ENCODE measurements at places on chromosomes 16 and 17.

GRCh38 chr17:82103553-82104451 is 5.8 kb upstream of the FASN start:
- no peak for DNase-seq

DNA sequence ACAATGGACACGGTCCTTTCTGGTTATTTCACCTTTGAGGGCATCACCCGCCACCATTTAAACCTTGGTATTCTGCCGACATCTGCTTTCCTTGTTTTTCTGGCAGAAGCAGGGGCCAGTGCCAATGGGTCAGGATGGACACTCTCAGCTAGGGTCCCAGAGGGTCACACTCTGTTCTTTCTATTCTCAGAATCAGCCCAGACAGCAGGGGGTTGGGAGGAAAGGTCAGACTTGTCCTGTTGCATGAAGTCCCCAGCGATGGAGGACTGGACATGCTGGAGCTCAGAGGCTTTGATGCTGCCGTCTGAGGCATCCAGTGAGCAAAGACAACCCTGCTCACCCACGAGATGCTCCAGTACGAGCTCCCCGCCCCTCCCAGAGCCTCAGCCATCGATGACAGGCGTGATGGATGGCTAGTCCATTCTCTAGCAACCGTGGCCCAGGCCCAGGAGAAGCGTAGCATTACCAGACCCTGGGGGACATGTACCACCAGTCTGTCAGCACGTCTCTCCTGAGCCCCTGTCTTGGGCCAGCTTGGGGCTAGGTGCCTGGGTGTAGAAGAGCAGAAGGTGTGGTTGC is 62.0 kb downstream of the FOXL1 start:
- DNase-seq = no peak

- no peak for DNase-seq
Measured at GRCh38 chr17:35169835-35170363, 22.3 kb downstream of the UNC45B start.

DNA sequence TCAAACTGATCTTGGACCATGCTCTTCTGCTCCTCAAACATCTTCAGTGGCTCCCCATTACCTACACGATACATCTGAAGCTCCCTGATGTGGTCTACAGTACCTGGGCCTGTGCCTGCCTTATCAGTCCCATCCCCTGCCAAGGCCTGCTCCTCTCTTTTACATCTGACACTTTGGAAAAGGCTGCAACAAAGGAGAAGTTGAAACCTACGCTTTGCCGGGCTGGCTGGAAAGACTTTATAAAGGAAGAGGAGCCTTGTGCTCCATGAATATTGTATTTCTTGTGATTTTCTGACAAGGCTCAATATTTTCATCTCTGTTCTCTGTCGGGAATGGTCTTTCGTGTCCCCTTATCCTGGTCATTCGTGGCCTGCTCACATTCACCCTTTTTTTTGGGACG is 132.5 kb downstream of the XYLT1 start:
- no peak for DNase-seq

GRCh38 chr17:74408262-74408661 is 23.6 kb upstream of the GPRC5C start:
- DNase-seq = no peak

Data from NCI-H2171 (cell line).